Activated T-cell treated with anti-CD3 and anti-CD28 coated beads, Interleukin-2, amount 50 U/mL, for 72 hours (primary cell): ENCODE measurements at places on chromosomes 12 and 14. TPM values are rescaled to one million over a fixed set of nuclear protein-coding genes. Genes with fewer than 3 reads are reported as not detected.

GRCh38 chr14:24784981-24785380, 151.0 kb upstream of the GZMB start:
- no peak for DNase-seq

The MYH7 gene
- total RNA-seq: 0.05 TPM

DNA sequence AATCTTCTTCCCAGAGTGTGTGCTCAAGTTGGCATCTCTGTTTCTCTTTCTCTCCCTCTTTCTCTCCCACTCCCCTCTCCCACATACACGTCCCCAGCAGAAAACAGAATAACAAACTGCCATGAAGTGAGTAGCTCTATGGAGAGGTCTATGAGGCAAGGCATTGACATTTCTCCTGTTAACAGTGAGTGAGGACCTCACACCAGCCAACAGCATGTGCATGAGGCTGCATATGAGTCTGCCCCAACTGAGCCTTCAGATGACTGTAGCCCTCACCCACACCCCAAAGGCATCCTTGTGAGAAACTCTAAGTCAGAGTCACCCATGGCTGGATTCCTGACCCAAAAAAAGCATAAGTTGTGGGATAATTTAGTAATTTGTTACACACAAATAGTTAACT, 50.4 kb downstream of the MAGOHB start:
- DNase-seq: no peak

The CLEC2B gene
- total RNA-seq: 29.5 TPM

The SLCO1C1 gene
- not detected for total RNA-seq

The KLRC4 gene
- total RNA-seq: 7.1 TPM

The SMOC1 gene
- not detected for total RNA-seq

GRCh38 chr14:80845856-80846255, 95.7 kb downstream of the CEP128 start:
- no peak for DNase-seq

- DNase-seq: no peak
Observed at GRCh38 chr12:62907078-62907477, 27.9 kb downstream of the PPM1H start.

DNA sequence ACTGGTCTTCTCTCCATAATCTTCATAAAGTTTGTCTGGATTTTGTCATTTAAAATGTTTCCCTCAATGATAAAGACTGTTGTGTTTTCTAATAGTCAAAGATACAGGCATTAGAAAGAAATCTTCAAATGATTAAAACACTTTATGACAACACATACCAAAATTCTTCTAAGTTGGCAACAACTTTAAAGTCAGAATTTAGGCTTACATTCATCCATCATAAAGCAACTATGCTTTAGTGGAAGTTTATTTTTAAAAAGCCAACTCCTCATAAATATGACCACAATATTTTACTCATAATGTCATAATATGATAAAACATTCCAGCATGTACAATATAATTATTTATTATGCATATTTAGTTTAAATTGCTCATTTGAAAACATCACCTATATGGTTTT, 17.2 kb upstream of the CCER1 start:
- no peak for DNase-seq

The KLHDC1 gene
- total RNA-seq: 5.1 TPM

DNA sequence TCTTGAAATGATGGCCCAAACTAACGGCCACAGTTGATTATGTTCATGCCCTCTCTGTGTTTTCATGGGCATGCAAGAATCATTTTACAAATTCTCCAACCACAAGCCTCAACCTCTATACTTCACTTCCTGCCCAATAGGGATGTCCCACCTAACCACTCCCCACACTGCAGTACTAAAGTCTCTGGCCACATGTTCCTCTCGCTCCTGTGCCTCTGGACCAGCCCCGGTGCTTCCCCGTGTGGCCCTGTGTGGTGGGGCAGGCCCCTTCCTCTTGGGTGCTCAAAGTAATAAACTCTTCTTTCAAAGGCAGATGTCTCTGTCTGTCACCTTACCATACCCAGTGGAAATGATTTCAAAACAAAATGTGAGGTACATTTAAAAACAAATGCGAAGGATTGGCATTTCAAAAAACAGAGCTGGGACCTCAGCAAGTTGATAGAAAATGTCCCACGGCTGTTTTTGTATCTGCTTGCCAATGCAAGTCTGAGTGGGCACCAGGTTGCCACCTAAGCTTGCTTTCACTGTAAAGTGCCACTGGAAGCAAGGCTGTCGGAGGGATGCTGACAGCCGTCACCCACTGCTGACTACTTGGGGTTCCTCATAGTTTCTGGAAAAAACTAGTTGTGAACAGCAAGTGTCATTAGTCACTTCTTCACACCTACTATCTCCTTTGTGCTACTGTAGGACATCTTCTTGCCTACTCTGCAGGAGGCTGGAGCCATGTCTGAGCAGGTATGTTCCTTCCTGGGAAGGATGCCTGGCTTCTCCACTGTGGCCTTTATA, 8.2 kb upstream of the SERPINA11 start:
- DNase-seq: no peak

- DNase-seq: no peak
Observed at GRCh38 chr12:20985399-20985798, 145.6 kb upstream of the SLCO1B1 start.
